Putamen (tissue), 1 donor: ENCODE measurements at places on chromosomes 4 and X.

DNA sequence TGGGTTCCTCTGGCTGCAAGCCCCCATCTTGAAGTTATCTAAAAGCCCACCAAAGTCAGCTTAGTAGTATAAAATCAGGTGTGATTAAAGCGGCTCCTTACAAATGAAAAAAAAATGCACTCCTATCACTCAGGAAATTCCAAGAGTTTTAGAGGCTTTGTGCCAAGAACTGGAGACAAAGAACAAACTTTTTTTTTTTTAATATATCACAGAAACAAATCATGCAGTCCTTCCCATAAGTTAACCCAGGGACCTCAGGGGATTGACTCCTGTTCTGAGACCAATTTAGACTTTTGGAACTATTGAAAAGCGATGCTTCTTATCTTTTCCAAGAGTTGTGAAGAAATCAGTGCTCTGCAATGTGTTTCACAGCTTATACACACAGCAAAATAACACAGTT, 53.6 kb downstream of the HHIP start:
- DNase-seq: no peak

GRCh38 chrX:3268829-3269228, 77.6 kb downstream of the MXRA5 start:
- no peak for DNase-seq

GRCh38 chr4:111905511-111905910, 239.7 kb upstream of the FAM241A start:
- no peak for DNase-seq

DNA sequence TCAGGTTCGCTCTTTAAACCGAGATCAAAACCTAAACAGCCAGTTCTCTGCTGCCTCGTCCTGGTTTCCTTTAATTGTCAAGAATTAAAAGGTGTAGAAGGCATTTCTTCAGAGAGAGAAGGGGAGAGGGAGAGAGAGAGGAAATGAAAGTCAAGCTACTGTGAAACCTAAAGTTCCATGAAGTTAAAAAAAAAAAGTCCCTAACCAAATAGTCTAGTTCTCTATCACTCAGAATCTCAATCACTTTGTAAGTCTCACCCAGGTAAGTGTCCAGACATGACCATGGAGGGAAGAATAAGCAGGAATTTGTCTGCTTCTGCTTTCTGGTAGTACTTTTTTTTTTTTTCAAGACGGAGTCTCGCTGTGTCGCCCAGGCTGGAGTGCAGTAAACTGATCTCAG, 18.8 kb upstream of the SMIM14 start:
- no peak for DNase-seq

DNA sequence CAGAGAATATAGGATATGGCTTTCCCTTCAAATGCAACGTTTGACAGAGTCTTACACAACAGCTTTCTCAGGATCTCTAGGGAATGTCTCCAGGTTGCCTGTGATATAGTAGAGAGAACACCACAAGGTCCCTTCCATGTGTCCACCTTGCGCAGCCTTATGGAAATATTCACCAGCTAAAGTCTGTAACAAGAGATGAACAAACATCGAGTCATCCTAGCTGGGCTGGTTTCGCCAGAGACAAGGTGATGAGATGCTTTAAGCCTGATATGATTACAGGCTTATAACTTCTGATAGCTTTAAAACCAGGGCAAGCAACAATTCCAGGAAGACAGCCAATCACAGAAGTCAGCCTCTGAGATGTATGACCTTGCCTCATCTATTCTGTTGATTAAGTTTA, 83.8 kb downstream of the SEL1L3 start:
- no peak for DNase-seq

GRCh38 chr4:147731580-147732517, at the start of gene ARHGAP10:
ARHGAP10 (plus strand) TSS chr4:147732088; CDS start chr4:147732302, 214 bp downstream.
- peak; percentile 42 for DNase-seq

- no peak for DNase-seq
Observed at GRCh38 chrX:47706575-47706974, 47.6 kb upstream of the UXT start.

DNA sequence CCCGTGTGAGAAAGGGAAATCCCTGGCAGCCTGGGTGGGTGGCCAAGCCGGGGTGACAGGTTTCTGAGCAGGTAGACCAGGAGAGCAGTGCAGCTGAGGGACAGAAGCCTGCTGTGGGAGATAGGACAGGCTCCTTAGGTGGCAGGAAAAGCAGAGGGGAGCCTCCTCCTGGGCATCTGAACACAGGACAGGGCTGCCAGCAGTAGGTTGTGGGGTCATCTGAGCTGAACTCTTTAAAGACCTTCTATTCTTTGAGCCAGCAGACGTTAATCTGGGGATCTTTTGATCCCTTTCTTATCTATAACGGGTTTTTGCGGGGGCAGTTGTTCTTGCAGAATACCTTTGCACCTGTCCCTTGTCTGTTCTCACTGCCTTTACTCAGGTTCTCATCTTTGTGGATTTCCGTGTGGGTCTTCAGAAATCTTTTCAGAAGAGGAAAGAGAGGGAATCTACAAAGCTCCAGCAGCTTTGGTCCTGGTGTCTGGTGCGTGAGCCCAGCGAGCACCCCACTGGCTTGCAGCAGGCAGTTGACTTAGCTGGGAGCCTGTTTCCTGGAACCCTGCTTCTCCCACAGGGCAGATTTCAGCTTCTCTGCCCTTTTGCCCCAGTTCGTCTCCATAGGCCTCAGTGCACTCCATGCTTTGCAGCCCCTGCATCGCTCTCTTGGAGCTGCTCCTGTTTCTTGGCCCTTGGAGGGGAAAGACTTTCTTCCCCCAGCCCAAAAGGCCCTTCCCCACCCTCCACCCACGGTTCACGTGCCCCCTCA, 35.8 kb upstream of the TADA2B start:
- DNase-seq: no peak

DNA sequence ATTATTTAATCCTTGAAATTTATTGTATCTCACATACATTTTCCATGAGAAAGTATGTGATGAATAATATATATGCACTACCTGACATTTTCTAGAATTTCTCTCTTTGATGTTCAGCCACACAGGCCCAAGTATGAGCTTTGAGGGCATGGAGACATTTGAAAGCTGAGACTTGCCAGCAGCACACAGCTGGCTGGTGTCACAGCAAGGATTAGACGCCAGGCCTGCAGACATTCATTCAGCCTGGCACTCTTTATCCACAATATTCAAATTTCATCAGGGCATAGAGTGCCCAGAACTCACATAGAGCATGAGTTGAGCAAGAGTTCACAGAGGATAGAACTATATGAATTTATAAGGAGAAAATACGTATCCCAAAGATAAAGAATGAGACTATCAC, 74.0 kb downstream of the GRIA2 start:
- no peak for DNase-seq

DNA sequence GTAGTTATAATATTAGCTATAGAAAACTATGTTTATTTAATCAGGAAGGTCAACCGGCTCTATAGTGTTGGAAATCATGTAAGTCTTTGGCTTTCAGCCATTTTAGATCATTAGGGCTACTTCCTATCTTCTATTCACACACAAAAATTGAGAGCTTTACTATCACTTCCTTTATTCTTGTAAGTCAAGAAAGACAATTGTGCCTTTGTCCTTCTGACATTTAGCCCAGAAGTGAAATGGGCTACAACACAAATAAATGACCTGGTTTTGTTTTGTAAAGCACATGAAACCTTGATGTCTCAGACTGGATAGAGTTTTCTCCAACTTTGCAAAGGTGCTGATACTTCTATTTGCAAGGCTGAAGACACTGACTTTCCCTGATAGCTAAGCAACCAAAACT, 122.4 kb upstream of the ACSL4 start:
- no peak for DNase-seq

DNA sequence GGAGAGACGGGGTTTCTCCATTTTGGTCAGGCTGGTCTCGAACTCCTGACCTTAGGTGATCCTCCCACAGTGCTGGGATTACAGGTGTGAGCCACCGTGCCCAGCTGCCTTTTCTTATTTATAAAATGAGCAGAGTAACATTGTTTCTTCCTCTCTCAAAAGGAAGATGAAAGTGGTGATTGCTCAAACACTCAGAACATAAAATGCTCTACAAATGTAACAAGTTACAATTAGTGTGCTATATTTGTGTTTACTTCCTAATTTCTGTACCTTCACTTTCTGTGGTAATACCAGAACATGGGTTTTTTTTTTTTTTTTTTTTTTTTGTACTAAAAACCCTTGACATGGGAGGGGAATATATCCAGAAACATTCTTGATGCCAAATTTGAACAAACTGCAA, 197.9 kb downstream of the MGST2 start:
- DNase-seq: no peak

DNA sequence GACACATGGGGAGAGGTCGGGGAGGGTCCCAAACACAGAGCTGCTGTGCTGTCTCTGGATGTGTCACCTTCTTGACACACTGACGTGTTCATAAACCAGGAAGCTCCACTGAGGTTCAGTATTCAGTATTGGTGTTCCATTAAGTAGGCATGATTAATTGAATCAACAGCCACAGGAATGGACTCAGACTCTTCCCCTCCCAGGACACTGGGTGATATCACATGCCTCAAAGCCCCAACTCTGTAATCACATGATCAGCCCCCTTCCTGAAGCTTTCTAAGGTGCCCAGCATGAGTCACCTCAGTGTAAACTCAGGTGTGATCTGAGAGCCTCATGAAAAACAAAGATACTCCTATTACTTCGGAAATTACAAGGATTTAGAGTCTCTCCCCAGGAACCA, 21.1 kb upstream of the HNRNPD start:
- no peak for DNase-seq

DNA sequence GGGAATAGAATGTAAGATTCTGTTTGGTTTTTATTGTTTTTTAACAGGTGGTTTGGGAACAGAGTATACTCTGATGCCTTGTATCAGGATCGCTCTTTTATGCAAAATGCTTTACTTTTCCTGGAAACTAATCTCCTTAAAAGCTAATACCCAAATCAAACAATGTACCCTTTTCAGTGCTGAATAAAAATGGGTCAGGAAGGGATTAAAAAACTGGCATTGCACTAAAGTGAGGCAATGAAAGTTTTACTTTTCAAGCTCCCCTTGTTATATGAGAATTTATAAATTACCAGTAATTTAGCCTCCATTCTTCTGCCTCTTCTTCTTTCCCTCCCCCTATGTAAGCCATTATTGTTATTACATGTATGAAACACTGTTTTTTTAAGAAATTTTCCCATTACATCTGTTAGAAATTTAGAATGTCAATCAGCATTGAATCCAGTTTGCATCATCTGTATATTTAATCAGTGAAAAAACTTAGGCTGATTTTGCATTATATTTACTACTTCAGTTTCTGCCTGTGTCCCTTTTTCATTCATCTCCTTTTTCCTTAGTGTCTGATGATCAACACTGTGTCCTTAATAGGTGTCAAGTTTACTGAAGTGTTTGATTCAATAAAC, 89.7 kb upstream of the NPNT start:
- no peak for DNase-seq

DNA sequence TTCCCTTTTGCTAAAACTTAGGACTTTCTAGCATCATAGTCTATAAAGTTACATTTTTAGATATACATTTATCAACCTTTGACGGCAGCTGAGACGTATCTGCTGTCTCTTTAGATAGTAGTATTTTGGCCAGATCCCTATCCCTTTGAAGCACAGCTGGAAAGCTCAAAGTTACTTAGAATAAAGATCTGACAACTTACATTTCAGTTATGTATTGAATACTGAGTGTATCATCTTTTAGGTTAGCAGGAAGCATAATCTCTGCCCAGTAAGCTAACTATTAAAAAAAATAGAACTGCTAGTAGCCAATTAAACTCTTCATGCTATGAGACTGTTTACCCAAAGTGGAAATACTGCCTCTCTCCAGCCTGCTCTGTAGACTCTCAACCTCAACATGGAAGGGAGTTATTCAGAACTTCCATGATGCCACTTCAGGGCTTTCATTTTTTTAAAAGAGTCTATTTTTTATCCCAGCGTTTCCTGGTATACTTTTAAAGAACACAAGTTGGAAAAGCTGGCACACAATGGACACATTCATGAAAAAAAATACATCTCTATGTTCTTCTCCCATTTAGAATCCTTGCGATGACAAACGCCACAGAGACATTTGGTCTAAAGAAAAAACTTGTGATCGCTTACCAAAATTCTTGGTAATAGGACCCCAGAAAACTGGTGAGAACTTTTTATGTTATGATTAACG, 126.3 kb downstream of the PRSS12 start:
- DNase-seq: no peak

DNA sequence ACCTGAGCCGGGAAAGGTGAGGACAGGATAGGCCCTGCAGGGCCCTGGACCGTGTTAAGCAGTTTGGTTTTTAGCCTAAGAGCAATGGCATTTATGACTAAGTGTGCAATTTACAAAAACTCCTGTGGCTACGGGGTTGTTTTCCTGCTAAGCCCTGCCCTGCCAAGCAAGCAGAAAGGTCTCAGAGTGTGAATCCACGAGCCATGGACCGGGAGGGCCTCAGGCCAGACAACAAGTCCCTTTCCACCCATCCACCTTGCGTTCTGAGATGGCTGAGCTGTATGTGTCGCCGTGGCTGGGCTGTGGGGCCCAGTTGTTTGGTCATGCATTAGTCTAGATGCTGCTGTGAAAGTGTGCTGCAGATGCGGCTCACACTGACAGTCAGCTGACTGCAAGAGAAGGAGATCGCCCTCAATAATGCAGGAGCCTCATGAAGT, 33.9 kb upstream of the AFAP1 start:
- no peak for DNase-seq

- DNase-seq: no peak
Observed at GRCh38 chrX:120365968-120366367, 4.1 kb downstream of the ATP1B4 start.

DNA sequence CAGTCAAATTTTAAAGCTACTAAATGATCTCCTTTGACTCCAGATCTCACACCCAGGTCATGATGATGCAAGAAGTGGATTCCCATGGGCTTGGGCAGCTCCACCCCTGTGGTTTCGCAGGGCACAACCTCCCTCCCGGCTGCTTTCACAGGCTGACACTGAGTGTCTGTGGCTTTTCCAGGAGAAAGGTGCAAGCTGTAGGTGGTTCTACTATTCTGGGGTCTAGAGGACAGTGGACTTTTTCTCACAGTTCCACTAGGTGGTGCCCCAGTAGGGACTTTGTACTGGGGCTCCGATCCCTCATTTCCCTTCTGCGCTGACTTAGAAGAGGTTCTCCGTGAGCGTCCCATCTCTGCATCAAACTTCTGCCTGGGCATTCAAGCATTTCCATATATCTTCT, 845.2 kb downstream of the PCDH18 start:
- no peak for DNase-seq

DNA sequence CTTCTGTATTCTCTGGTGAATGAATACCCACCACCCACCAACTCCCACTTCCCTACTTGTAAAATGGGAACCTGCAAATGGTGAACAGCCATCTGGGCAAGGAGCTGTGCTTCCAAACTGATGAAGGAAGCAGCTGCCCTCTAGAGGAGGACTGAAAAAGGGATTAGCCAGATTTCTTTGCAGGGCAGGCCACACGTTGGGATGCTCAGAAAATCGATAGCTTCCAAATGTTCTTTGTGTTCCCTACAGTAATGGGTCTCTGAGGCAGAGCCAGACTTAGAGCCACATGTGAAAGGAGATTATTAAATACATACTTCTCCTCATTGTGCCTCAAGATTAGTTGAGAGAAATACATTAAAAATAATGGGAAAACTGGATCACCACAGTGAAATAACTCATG, 39.3 kb upstream of the LPAR4 start:
- DNase-seq: no peak
